ENCODE measurements at places on chromosomes 16 and 17. TPM values are rescaled to one million over a fixed set of nuclear protein-coding genes. Genes with fewer than 3 reads are reported as not detected.

SCGB1C2 gene
- total RNA-seq, result not detected

CCL14 gene
- total RNA-seq, result not detected

NUP85 gene
- 88.3 TPM for total RNA-seq

DNA sequence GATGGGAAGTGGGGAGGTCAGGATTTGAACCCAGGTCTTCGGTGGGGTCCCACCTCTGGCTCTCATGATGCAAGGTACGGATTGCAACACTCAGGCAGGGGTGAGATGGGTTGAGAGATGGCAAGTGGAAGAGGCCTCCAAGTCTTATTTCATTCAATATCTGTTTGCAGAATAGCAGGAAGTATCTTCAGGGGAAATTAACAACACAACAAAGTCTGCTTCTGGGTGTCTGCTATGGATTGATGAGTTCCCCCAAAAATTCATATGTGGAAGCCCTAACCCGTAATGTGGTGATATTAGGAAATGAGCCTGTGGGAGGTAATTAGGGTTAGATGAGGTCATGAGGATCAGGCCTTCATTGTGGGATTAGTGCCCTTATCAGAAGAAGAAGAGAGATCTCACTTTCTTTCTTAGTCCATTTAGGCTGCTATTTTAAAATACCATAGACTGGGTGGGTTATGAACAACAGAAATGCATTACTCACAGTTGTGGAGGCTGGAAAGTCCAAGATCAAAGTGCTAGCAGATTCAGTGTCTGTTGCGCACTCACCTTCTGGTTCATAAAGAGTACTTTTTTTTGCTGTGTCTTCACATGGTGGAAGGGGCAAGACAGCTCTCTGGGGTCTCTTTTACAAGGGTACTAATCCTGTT lies 4.4 kb upstream of the CD300H start:
- no peak for DNase-seq

DNA sequence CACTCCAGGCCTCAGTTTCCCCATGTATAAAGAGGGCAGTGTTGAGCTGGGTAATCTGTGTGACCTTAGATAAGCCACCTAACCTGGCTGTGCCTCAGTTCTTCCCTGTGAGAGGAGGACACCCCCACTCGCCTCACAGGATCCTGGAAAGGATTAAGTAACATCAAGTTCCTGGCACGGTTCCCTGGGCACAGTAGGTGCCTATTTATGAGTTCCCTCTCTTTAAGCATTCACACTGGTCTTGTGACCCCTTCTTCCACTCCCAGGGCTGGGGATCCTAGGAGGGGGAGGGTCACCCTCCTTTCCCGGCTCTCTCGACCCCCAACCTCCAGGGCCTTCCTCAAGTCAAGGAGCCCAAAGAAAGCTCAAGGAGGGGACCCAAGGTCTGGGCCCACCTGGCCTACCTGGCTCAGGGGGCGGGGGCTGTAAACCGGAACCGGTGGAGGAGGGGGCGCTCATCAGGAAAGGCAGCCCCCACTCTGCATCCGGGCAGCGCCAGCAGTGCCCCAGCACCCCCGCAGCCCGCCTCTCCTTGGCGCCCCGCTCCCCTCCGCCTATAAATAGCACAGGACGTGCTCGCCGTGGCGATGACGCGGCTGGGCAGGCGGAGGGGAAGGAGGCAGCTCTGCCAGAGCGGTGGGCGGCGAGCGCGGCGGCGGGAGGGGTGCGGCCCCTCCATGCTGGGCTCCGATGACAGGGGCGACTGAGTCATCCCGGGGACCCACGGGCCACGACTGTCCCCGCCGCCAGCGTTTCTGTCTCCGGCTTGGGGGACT lies 9.4 kb downstream of the RPL19 start:
- DNase-seq, result peak; percentile 85

GRCh38 chr17:1227917-1228780 lies 42.1 kb upstream of the BHLHA9 start:
- no peak for DNase-seq

- peak; percentile 59 for DNase-seq
Measured at GRCh38 chr16:57720142-57720575, 15.4 kb upstream of the KATNB1 start.

DNA sequence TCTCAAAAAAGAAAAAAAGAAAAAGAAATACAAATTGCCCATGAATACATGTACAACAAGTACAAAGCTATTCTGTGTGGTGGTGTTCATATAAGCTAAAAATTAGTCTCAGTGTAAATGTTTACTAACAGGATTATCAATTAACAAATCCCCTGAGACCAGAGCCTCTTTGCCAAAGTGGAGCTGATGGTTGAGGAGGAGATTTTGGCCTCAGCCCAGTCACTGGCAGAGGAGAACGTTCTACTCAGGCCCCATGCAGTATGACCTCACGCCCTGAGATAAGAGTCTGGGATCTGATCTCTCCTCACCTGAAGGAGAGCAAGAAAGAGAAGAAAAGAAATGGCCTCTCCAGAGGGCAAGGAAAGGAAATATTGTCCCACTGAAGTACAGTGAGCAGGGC lies 35.5 kb upstream of the NOL11 start:
- DNase-seq, result no peak

GRCh38 chr16:53090591-53091411 lies 36.0 kb downstream of the CHD9 start:
- DNase-seq, result peak; percentile 16

DNA sequence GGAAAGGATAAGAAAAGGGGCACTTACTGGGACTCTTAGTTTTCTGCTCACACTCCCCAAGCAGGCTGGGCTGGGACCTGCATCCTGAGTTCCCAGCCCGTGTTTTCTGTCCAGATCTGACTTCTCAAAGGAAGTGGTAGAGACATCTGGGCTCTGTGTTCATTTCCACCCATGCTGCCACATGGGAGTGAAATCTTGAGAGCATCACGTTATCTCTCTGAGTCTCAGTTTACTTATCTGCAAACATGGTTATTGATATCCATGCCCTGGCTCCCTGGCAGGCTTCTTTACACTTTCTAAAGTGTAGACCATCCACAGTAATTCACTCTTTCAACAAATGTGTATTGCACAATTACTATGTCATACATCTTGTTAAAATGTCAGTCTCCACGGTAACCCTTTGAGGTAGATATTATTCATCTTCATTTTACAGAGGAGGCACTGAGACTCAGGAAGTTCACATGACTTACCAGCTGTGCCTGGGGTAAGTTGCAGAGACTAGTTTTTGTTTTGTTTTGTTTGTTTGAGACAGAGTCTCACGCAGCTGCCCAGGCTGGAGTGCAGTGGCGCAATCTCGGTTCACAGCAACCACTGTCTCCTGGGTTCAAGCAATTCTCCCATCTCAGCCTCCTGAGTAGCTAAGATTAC lies 3.4 kb downstream of the ZNF688 start:
- DNase-seq, result peak; percentile 50

- DNase-seq, result no peak
Measured at GRCh38 chr17:7849751-7850504, 4.9 kb upstream of the TMEM88 start.

All from activated T-cell treated with anti-CD3 and anti-CD28 coated beads, Interleukin-2, amount 50 U/mL, for 72 hours (primary cell).